Effector CD8-positive, alpha-beta T cell (primary cell): ENCODE measurements at places on chromosomes 7 and 10.

DNA sequence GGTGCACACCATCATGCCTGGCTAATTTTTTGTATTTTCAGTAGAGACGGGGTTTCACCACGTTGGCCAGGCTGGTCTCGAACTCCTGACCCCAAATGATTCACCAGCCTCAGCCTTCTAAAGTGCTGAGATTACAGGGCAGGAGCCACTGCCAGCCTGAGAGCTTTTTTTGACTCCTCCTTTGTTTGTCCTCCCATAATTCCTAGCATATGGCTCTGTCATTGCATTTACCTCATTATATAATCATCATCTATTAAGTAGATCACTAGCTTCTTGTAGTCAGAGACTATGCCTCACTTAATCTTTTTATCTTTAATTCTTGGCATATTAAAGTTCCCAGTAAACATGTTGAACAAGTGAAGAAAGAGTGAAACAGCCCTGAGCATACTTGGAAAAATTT lies 82.1 kb downstream of the CPEB3 start:
- DNase-seq = no peak

GRCh38 chr10:44966816-44967509 lies 7.4 kb downstream of the RASSF4 start:
- DNase-seq = no peak

DNA sequence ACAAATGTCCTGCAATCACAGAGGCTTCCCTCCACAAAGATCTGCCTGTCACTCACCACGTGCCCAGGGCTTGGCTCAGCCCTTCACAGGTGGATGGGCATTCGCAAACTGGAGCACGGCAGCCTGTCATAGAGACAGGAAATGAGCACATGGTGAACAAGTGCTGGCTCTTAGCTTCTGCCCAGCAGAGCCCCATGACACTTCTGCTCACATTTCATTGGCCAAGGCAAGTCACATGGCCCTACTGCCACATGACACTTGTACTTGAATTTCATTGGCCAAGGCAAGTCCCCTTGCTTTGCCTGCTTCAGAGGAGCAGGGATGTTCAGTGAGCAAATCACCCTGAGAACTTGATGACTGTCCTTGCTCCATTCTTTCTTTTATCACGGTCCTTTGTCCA lies 110.8 kb upstream of the PPP2R2D start:
- DNase-seq = no peak

DNA sequence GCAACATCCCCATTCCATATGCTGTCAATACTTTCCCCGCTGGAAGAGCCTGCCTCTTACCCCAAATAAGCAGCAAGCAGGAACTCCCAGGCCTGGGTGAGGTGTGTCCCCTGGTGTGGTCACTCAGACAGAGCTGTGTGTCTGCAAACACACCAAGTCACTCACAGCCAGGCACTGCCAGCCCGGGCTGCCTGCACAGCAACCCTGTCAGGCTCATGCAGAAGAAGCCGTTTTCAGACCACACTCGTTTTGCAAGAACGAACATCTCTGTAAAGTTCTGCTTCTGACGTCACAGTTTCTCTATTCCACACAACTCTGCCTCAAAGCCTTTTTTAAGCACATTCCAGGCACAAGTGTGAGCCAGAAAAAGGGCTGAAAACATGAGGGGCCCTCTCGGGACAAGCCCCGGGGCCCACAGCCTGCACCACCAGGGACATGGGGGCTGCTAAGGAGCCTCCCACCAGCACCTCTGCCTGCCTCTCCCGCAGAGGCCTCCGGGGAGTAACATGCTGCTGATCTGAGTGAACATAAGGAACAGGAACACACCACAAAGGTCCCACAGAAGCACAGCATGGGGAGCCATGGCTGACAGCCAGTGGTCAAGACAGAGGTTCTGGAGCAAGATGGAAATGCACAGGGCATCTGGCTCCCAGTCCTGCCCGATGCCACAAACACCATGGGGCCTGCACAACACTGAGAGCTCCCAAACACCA lies 11.4 kb downstream of the PTPRN2 start:
- DNase-seq = no peak

DNA sequence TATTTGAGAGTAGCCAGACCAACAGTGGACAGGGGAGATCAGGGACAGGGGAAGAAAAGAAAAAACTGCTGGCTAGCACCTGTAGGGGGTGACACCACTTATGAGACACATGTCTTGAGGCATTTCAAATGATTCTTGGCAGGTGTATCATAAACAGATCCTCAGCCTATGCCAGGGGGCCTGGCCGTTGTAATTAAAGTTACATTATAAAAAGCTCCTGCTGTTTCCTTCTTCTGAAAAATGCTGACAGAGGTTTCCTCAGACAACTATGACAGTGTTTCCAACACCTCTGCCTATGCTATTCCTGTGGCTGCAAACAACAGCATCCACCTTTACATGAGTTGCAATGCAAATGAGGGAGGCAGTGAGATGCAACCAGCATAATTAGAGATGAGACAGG lies 281.0 kb upstream of the PTER start:
- DNase-seq = no peak

DNA sequence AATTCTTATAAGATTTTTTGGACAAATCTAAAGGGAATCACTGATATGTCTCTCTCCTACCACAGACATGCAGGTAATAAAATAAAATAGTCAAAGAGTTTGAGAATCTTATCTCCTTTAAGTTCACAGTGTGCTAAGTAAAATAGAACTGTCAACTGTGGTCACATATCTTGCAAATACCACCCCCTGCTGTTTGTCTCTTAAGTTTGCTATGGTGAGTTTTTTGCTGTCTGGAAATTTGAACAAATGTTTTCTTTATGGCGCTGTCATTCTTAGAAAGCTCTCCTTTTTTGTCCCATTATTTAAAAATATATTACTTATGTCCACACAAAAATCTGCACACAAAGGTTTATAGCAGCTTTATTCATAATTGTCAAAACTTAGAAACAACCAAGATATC lies 19.6 kb downstream of the GIMAP5 start:
- DNase-seq = no peak

DNA sequence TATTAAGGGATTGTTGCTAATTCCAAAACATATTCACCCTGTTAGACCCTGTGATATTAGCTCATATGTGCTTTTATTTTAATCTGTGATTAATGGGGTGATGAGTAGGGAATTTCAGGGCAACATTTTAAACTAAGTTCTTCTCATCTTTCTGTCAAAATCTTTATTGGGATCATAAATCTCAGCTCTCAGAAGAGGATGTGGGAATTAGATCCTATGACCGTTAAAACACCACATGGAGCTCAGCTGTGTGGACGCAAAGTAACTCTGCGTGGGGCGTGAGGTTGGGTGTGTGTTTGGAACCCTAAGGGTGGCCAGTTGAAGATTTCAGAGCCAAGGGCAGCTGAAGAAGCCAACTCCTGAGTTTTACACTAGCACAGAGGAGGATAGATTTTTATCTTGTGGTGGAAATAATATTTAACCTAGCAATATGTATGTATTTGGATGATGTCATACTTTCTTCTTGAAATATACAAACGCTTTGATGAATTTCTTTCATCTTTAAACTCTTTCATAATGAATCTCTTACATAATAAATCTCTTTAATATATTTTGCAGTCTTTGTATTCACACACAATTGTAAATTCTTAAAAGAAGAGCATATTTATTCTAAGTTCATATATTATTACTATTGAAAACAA lies 64.4 kb downstream of the EPDR1 start:
- no peak for DNase-seq

DNA sequence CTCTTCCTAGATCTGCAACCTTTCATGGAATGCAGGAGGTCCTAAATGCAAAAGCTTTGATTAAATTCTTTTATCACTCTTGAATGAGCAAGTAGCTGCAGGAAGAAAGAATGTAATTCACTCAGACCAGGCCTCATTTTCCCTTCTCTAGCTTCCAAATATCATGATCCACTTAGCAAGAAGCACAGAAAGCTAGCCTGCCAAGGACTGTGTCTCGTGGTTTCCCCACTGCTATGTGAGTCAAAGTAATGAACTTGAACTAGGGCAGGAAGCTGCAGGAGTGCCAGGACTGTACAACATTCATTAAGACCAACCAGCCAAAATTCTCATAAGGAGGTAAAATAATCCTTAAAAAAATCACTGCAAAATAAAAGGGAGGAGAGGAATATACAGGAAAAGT lies 379.2 kb downstream of the CALN1 start:
- DNase-seq = no peak

- no peak for DNase-seq
Measured at GRCh38 chr7:41911792-41912191, 208.9 kb upstream of the INHBA start.

DNA sequence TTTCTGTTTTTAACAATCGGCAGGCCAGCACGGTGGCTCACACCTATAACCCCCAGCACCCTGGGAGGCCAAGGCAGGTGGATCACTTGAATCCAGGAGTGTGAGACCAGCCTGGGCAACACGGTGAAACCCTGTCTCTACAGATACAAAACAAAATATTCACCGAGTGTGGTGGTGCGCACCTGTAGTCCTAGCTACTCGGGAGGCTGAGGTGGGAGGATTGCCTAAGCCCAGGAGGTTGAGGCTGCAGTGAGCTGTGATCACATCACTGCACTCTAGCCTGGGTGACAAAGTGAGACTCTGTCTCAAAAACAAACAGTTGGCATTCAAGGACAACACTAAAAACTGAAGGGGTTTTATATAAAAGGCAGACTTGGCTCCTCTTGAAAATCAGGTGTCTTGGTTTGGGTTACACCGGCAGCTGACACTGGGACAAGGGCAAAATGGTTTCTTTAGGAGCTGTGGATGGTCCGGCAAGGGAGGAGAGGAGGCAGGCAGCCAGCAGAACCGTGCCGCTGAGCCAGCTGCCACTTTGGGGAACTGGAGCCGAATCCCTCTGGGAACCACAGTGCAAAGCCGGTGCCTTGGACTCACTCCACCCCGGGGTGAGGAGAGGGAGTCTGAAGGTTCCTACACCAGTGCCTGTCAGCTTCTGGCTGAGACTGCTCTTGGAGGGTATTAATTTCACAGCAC lies 52.6 kb downstream of the CHST3 start:
- no peak for DNase-seq

DNA sequence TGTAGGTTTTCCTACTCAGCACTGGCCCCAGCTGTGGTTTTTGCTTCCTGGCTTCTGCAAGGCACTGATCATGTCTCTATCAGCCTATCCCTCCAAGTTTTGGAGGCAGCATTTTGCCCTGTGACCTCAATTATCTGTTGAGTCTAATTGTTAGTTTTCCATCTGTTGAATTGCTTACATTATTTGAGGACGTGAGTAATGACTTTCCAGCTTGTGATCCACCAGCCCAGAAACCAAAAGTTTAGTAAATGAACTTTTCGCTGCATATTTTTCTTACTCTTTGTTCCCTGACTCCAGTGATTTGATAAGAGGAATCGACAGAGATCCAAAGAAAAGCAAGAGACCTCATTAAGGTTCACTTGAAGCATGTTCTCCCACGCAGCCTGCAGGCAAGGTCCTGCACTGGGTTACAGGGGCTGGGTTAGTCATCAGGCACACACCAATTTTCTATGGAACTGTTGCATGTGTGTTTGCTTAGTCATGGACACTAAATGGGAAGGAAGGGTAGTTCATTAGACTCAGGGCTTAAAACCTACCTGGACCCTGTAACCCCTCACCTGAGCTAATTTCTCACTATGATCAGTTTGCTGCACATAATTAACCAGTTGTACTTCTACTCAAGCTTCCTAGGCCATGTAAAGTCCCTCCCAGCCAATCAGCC lies 57.2 kb downstream of the AKR1E2 start:
- DNase-seq = no peak

DNA sequence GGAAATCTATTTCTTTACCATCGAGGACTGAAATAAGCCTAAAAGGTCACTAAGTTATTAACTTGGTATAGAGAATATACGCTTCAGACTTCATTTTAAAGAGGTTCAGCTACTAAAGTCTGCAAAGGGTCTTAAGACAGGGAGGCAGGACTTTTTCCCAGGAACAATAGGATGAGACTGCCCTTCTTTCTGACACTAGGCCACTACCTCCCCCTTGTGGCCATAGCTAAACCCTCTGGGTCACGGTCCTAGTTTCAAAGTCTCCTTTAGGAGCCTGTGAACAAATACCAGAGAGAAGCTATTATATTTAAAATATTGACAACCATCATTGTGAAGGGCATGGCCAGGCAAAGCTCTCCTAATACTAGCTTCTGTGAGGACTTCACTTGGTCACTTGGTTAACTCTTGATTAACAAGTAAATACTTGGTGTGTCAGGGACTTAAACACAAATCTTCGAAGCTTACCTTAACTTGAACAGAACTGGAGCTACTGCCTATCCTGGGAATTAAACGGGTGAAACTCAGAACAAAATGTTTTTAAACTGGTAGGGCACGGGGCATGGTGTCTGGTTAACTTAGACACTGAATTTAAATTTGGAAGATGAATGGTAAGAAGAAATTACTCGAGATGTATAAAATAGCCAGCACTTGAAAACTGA lies 75.6 kb downstream of the CCDC6 start:
- no peak for DNase-seq

GRCh38 chr7:96837593-96837992 lies 127.9 kb upstream of the SEM1 start:
- DNase-seq = no peak
